ENCODE measurements at places on chromosomes 7 and 10.

DNA sequence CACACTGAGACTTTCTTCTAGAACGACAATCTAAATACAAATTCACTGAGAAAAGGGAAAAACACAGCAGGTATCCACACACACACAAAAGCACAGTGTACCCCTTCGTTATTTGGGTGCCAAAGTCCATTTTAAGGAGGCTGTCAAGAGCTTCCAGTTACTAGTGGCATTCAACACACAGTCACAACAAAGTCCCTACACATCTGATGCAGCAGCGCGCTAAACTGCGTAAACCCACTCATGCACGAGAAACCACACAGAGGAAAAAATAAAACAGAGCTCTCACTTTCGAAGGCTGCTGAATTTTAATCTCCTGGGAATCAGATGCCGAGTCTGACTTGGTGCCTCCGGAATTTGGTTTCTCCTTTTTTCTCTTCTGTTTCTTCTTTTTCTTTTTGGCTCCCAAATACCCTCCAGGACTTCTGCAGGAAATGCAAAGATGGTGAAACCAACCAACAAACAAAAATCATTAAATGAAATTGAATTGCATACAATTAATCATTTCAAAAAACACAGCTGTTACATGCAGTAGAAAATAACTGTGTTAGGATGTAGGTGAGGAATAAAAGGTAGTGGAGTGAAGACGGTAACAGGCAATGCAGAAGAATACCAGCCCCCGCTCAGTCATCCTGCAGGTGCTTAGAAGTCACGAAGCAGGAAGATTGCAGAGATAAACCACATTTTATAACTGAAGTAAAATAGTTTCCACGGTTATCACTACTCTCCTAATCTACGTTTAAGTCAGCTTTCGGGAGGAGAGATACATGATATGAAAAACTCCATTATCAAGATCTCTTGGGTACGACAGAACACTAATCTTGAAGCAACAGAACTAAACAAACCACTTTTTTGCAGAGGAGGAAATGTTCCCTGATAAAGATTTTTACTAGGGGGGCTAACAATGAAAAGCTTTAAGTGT lies 27.1 kb downstream of the NMT2 start:
- no peak for DNase-seq

DNA sequence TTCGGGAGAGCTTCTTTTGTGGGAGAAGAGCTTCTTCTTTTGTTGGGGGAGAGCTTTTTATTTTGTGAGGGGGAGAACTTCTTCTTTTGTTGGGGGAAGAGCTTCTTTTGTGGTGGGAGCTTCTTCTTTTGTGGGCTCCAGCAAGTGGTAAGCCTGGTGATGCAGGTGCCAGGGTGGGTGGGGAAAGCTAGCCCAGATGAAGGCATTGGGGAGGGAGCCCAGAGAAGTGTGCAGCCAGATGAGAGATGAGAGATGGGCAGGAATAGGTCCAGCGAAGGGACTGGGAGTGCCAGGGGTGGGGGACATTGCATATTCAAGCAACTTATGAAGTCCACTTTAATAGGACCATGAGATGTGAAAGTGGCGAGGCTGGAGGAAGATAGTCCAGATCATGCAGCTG lies 9.7 kb downstream of the ADRA2A start:
- DNase-seq = no peak

GRCh38 chr7:20542594-20542993 lies 72.9 kb upstream of the ABCB5 start:
- DNase-seq = peak; percentile 72

DNA sequence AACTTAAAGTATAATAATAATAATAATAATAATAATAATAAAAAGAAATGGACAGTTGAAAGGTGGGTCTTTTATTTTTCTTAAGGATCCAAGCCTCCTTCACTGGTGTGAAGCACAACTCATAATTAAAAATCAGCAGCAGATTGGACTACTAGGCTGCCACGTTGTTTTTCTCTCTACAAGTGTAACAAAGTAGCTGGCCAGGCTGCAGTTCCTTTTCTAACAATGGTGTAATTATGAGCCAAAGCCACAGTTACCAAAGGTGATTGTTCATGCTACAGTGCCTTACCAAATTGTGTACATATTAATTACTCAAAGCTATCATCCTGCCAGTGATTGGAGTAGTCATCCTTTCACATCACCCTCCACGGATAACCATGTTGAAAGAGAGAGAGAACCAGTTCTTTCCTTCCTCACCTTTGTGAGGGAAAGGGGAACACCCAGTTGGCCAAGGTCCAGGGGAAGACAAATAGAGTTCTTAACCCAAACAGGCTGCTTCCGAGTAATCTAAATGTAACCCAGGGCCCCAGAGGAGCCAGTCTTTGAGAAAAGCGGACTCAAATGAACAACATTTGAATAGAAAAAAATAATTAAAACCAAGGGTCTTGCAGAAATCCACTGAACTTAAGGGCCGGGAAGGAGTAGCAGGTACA lies 86.3 kb upstream of the NPS start:
- no peak for DNase-seq

GRCh38 chr7:122736183-122736582 lies 33.5 kb upstream of the RNF148 start:
- DNase-seq = no peak

DNA sequence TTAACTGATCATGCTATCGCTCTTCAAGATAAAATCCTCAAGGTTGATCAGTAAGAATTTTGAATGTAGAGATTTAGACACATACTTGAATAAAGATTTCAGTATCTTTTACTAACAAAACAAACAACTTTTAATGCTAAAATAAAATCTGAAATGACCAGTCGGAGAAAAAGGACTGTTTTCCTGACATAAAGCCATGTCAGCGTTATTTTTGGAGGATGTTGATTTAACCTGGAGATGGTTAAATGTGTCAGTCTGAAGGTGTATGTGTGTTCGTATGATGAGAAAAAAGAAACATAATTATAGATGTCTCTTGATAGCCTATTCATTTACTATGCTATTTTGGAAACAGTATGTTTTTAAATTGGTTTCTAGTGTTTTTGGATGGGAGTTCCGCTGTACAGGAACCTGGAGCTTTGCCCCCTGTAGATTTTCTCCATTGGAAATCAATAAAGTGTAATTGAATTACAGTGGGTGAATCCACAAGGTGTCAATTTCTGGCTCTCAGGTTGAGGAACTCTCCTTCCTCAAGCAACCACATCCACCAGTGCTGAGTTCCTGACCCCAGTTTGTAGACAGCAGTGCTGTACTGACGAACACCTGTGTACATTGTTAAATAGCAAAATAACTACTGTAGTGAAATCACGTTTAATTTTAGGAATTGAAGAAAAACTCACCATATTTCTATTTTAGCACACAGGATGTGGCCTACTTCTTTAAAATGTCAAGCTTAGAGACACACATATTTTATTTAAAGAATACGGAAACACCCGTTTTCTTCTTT lies 670.1 kb downstream of the MAGI2 start:
- DNase-seq = no peak

DNA sequence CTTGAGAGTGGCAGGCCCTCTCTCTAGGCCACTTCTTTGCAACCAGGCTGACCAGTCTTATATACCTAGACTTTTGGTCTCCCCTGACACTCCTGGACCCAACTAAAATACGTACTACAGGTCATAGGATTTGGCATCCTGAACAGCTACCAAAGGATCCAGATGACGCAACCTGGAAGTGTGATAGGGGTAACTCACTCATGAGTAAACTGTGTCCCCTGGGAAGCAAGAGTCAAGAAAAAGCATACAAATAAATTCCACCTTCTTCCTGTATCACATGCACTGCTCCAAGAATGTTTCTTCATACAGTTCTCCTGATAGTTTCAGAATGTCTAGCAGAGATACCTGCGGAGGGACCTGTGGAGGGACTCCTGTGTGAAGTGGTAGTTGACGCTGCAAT lies 172.3 kb downstream of the MDFIC start:
- DNase-seq = no peak

DNA sequence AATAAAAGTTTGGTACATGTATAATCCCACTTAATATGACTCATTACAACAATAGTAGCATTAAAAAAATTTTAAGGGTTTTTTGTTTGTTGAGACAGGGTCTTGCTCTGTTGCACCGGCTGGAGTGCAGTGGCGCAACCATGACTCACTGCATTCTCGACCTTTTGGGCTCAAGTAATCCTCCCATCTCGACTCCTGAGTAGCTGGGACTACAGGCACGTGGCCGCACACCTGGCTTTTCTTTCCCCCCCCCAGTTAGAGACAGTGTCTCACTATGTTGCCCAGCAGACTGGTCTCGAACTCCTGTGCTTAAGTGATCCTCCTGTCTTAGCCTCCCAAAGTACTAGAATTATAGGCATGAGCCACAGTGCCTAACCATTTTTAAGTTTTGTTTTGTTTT lies 40.7 kb downstream of the KMT2C start:
- no peak for DNase-seq

DNA sequence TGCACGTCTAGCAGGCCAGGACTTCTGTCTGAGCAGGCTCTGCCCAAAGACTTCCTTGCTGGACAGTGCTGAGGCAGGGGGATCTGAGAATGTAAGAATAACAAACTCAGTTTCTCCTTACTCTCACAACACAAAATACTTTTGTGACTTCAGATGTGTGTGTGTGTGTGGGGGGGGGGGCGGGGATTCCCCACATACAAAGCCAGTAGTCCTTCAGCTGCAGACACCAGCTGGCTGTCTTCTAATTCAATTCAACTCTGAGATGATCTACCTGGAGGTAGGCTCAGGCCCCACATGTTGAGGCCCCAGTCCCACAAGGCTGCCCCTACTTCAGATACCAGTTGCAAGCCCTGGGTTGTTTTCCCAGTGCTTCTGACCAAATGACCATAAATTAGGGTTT lies 4.7 kb upstream of the CXCL12 start:
- DNase-seq = peak; percentile 9

DNA sequence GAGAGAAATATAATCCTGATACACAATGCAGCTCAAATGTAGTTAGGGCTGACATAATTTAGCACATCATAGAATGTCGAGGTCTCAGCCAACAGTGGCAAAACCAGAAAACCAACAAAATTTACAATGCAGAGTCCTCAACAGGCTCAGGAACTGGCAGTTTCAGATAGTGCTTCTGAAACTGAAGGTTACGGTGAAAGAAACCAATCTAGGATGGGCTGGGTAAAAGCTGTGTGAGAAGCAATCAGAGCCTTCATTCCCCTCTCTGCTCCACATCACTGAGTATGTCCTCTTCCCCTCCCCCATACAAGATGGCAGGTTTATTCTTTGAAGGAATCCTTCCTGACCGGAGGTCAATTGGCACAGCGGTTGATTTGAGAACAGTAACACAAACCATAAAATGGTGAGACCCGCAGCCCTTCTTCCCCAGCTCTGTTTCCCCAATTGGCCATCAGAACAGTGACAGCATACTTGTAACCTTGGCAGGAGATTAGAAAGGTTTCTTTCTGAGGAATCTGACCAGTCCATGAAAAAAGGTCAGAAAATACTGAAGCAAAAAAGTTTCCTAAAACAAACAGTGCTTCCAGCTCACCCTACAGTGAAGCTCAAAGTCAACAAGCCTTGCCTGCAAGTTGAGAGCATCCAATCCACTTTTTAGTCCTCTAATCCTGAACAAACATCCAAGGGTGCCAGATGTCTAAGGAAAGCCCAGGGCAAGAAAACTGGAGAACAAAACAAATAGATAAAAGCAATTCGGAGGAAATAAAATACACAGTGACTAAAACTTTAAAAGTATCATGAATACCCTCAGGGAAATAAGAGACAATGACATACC lies 53.9 kb upstream of the IL6 start:
- no peak for DNase-seq

DNA sequence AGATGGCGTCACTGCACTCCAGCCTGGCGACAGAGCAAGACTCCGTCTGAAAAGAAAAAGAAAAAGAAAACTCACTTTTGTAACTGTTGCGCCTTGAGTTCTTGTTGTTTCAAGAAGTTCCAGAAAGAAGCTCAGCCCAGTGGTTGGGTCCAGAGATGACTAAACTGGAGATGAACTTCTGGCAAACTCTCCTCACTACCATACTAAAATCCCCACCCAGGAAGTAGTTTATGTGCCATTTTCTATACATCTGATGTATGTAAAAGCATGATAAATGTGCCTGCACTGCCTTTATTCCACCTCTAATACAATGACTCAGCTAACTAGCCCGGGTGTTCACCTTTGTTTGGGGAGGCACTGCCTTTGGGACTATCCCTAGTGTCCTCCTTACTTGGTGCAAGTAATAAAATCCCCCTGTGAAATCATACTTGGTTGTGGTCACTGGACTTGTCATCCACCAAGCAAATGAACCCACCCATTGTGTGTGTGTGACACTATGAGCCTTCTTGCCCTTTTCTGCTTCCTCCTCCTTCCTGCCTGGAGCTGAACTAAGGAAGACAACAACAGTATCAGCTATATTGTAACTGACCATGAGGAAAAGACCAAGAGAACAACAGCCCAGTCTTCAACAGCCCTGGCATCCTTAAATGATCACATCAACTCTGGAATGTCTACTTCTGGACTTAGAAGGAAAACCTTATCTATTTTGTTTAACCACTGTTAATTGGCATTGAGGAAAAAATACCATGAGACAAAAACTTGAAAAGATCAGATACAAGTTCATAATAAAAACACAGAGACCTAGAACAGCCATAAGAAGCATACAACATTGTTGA lies 33.6 kb downstream of the JMJD1C start:
- no peak for DNase-seq

- DNase-seq = no peak
These were observed 67.9 kb upstream of the OGDHL start for GRCh38 chr10:49830016-49830415.

DNA sequence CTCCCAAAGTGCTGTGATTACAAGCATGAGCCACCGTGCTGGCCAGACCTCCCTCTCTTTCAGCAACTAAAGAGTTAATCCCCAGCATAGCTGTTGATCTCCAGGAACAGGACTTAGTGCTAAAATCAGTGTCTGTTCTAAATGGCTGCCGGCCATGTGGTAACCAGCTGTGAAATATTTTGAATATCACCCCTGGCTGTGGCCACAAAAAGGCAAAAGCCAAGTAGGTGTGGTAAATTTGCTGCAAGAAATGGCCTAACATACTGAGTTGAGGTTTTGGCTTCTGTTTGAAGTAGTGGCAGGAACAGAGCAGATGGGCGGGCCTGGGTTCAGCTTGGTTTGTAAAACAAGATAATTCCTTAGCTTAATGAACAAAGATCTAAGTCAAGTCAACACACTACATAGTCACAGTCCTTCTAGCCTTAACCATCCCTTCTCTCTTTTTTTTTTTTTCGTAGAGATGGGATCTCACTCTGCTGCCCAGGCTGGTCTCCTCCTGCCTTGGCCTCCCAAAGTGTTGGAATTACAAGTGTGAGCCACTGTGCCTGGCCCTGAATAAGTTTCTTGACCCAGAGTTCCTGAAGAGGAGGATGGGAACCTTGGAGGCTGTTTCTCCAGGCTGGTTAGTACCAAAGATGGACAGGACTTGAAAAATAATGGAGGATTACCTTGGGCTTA lies 22.7 kb upstream of the AGFG2 start:
- DNase-seq = peak; percentile 76

DNA sequence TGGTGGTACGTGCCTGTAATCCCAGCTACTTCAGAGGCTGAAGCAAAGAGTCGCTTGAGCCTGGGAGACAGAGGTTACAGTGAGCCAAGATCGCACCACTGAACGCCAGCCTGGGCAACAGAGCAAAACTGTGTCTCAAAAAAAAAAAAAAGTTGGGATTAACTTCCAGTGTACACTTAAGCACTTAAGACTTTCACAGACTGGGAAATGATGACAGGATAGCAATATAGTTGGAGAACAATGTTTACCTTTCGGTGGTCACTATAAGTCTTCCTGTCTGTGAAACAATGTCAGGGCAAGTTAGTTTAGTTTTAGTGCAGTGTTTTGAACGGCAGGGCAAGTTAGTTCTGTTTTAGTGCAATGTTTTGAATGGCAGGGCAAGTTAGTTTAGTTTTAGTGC lies 130.2 kb downstream of the TPST1 start:
- DNase-seq = no peak

- DNase-seq = no peak
These were observed 119.8 kb upstream of the LANCL2 start for GRCh38 chr7:55245271-55245723.

GRCh38 chr7:129295015-129295423 lies 70.2 kb downstream of the AHCYL2 start:
- DNase-seq = no peak

Data from right hindlimb (tissue), 1 donor.